ENCODE measurements at places on chromosomes 6 and 20. TPM values are rescaled to one million over a fixed set of nuclear protein-coding genes. Genes with fewer than 3 reads are reported as not detected.

The ACOT8 gene
- 35.6 TPM for total RNA-seq

The MYL9 gene
- total RNA-seq = 0.25 TPM

The HLA-DOB gene
- 2.9 TPM for total RNA-seq

The ANGPT4 gene
- total RNA-seq = not detected

GRCh38 chr6:52103623-52104022, 16.2 kb upstream of the PKHD1 start:
- H3K27me3 ChIP-seq = peaks cover 18% of the 10 kb centered on the region
- H3K4me1 ChIP-seq = no peaks in the 10 kb centered on the region
- DNase-seq = no peak
- H3K27ac ChIP-seq = no peak overlapping the region

DNA sequence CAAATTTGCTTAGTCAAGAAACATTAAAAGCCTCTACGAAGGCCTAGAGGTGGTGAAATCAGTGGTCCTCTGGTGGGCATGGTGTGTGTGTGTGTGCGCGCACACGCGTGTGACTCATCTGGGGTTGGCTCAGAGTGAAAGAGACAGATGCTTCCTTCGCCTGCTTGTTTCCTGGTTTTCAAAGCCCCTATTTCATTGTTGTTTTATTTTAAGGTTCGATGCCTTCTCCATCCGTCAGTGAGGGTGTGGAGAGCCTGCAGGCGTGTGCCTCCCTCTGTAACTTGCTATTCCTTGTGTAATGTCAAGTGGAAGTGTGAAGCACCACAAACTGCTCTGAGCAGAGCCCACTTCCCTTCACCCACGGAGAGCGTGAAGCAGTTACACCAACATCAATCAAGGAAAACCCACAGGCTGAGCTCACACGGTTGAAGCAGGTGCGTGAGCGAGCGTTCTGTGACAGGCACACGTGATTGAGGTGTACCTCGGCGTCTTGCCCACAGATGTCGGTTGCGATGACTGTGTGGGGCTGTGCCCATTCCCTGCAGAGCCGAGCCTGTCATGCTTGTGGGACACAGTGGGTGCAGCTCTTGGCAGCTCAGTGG, 233.9 kb downstream of the PRL start:
- H3K36me3 ChIP-seq = no peaks in the 10 kb centered on the region
- peaks cover 3% of the 10 kb centered on the region for H3K27me3 ChIP-seq
- peak overlapping the region; percentile 20 for H3K4me3 ChIP-seq
- H3K4me1 ChIP-seq = peaks cover 35% of the 10 kb centered on the region
- peak; percentile 72 for DNase-seq

DNA sequence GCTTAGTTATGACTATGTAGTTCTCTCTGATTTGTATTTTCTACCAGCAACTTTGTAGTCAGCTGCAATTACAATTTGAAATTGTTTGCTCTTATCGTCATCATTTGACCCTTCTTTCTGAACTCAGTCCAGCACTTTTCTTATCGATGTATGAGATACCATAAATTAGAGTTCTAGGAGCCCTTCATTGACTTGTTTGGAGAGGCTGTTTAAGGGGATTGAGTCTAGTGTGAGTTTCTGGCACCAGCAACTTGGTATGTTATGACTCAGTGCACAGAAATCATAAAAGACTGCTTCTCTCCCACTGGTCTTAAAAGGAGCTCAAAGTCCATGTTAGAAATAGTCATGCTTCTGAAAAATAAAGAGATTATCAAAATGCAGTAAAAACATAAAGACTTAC, 190.3 kb downstream of the TENT5A start:
- no peak overlapping the region for H3K27ac ChIP-seq
- H3K27me3 ChIP-seq = no peaks in the 10 kb centered on the region
- no peaks in the 10 kb centered on the region for H3K36me3 ChIP-seq
- DNase-seq = no peak
- no peak overlapping the region for H3K4me3 ChIP-seq

DNA sequence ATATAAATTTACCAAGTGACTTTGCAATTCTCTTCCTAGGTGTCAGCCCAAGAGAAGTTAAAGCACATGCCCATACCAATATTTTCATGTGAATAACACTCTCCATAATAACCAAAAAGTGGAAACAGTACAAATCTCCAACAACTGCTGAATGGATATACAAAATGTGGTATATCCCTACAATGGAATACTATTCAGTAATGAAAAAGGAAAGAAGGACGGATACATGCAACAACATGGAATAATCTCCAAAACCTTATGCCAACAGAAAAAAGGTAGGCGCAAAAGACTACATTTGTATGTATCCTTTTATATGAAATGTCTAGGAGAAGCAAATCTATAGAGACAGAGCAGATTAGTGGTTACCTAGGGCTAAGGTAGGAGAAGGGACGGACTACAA, 487.7 kb upstream of the ID4 start:
- no peak overlapping the region for H3K4me3 ChIP-seq
- H3K36me3 ChIP-seq = no peaks in the 10 kb centered on the region
- H3K27ac ChIP-seq = no peak overlapping the region
- no peaks in the 10 kb centered on the region for H3K27me3 ChIP-seq
- H3K4me1 ChIP-seq = no peaks in the 10 kb centered on the region

DNA sequence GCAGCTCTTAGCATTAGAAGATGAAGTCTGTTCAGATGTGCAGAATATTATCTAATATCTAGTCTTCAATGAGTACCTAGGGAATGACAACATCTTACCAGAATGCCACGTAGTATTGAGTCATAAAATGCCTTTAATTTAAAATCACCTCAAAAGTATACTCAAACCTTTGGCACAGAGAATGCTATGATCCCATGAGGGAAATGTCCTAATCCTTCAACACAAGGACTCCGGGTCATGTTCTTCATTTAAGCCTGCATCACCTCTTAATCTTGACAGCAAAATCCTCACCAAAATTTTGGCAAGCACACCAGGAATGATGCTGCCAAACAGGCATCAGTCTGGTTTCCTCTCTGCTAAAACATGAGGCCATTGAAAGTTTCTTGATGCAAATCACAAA, 23.6 kb upstream of the MARCKS start:
- H3K27me3 ChIP-seq = peaks cover 3% of the 10 kb centered on the region
- DNase-seq = no peak
- no peak overlapping the region for H3K27ac ChIP-seq
- no peaks in the 10 kb centered on the region for H3K36me3 ChIP-seq

DNA sequence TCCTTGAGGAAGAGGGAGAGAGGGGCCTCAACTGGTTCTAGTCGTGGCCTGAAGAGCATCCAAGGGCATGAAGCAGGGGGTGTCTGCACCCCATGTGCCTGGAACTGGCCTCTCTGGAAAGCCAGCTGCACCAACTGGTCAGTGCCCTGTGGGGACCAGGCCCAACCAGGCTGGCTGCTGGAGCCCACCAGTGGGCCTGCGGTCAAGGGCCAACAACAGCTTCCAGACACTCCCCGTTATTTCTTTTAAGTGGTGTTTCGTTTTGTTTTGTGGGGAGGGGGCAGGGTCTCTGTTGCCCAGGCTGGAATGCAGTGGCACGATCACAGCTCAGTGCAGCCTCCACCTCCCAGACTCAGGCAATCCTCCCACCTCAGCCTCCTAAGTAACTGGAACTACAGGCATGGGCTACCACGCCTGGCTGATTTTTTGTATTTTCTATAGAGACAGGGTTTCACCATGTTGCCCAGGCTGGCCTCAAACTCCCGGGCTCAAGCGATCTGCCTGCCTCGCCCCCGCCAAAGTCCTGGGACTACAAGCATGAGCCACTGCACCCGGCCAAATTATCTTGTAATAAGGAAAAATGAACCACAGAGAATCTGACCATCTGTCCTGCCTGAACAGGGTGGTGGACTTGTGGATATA, 11.9 kb upstream of the C20orf144 start:
- H3K27me3 ChIP-seq = no peaks in the 10 kb centered on the region
- peaks cover 27% of the 10 kb centered on the region for H3K4me1 ChIP-seq
- DNase-seq = no peak
- H3K36me3 ChIP-seq = peaks cover 6% of the 10 kb centered on the region

DNA sequence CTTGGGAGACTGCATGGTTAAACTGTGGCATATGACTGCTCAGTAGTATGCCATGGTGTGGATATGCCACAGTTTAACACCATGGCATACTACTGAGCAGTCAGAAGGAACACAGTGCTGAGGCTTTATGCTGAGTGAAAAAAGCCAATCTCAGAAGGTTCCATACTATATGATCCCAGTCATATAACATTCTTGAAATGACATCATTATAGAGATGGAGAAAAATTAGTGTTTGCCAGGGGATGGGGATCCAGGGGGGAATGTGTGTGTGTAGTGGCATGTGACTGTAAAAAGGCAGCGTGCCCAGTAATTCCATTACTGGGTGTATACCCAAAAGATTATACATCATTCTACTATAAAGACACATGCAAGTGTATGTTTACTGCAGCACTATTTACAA, 85.8 kb downstream of the FOXF2 start:
- H3K27me3 ChIP-seq = peaks cover 1% of the 10 kb centered on the region
- H3K36me3 ChIP-seq = no peaks in the 10 kb centered on the region
- H3K27ac ChIP-seq = no peak overlapping the region
- H3K4me3 ChIP-seq = no peak overlapping the region
- H3K4me1 ChIP-seq = no peaks in the 10 kb centered on the region

- no peak overlapping the region for H3K27ac ChIP-seq
- no peaks in the 10 kb centered on the region for H3K36me3 ChIP-seq
- no peaks in the 10 kb centered on the region for H3K27me3 ChIP-seq
- no peaks in the 10 kb centered on the region for H3K4me1 ChIP-seq
- no peak for DNase-seq
Observed at GRCh38 chr6:71134929-71135642, 153.5 kb upstream of the OGFRL1 start.

DNA sequence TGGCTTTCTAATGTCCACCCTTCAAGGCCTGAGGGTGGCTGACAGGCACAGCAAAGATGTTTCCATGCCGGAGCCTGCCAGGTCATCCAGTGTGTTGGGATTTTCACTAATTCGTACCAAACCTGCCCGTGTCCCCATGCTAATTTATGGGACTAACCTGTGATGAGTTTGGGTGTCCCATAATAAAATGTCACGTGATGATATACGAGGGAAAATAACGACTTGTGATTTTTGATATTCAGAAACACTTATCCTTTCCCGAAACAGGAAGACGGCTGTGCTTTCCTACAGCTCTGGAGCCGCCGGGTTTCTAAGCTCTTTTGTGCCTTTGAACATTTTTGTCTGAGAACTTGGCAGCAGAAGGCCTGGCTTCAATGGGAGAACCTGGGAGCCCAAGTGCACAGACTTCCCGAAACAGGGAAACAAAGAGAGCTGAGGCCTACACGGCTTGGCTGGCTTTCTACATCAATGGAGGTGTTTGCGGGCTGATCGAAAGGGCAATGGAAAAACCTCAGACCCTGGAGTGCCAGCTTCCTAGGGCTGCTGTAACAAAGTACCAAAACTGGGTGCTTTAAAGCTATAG, 171.9 kb upstream of the JARID2 start:
- no peak overlapping the region for H3K4me3 ChIP-seq
- no peak for DNase-seq
- no peak overlapping the region for H3K27ac ChIP-seq
- H3K36me3 ChIP-seq = no peaks in the 10 kb centered on the region
- H3K27me3 ChIP-seq = no peaks in the 10 kb centered on the region
- H3K4me1 ChIP-seq = peaks cover 3% of the 10 kb centered on the region

DNA sequence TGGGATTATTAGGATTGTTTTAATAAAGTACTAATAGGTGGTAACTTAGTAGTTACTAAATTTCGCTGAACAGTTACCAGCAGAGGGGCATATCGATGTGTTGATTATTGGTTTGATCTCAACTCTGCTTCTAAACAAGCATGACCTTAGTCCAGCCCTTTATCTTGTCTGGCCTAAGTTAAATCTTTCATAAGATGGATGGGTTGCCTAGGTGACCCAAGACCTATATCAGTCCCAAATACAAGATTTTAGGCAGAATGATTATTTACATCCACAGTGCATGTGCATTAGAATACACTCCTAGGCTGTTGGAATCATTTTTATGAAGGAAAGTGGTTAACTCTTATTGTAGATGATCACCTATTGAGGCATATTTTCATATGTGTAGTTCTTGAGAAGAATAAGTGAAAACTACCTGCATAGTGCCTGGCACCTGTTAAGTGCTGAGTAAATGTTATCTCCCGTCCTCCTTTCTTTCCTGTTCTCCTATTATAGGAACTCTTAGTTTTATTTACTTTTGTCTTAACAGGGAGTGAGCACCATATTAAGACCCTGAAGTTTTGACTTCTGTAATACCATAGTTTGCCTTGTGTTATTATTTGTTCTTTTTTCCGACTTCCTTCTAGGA, 1.1 kb downstream of the HSF2 start:
- peak overlapping the region; percentile 97 for H3K4me3 ChIP-seq
- peak overlapping the region; percentile 95 for H3K27ac ChIP-seq
- peaks cover 40% of the 10 kb centered on the region for H3K4me1 ChIP-seq
- H3K27me3 ChIP-seq = no peaks in the 10 kb centered on the region
- no peak for DNase-seq

GRCh38 chr6:25329161-25329817, 50.1 kb downstream of the CARMIL1 start:
- no peak for DNase-seq
- no peaks in the 10 kb centered on the region for H3K27me3 ChIP-seq
- no peak overlapping the region for H3K4me3 ChIP-seq
- no peak overlapping the region for H3K27ac ChIP-seq
- no peaks in the 10 kb centered on the region for H3K4me1 ChIP-seq
- no peaks in the 10 kb centered on the region for H3K36me3 ChIP-seq

DNA sequence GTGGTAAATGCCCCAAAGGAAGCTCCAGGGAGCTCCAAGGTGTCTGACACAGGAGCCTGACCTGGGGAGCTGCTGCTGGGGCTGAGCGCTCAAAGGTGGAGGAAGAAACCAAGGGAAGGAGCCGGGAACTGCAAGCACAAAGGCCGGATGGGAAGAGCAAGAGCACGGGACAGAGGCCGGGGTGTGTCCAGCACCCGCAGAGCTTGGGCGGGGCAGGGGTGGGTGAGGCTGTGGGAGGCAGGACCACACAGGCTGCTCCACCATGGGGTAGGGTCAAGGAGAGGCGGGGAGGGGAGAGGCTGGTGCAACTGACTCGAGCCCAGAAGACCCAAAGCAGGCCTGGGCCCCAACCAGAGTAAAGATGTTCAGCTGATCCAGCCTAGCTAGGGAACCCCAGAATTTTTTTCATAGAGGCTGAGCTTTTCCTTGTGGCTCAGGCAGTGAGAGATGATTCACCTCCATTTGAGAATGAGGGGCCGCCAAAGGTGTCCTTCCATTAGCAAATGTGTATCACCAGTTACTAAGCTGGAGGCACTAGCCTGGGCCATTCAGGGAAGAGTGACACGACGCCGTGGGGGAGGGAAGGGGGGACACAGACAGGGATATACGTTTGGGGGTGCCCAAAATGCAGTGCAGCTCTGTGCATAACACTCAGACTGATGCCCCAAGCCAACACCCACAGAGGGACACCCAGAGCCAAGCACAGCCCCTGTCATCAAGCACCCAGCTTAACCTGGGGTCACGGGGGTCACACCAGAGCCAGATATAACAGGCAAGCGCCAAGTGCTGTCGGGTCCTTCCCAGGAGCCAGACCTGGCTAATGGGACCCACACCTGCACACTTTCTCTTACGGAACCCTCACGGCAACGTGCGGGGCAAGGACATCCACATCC, 21.3 kb upstream of the TLDC2 start:
- H3K36me3 ChIP-seq = no peaks in the 10 kb centered on the region
- no peak overlapping the region for H3K27ac ChIP-seq
- peaks cover 25% of the 10 kb centered on the region for H3K4me1 ChIP-seq
- H3K4me3 ChIP-seq = no peak overlapping the region
- H3K27me3 ChIP-seq = no peaks in the 10 kb centered on the region

- H3K27me3 ChIP-seq = no peaks in the 10 kb centered on the region
- H3K4me1 ChIP-seq = peaks cover 7% of the 10 kb centered on the region
- no peak overlapping the region for H3K4me3 ChIP-seq
Observed at GRCh38 chr6:105292689-105293339, 110.1 kb downstream of the PREP start.

Data from activated CD4-positive, alpha-beta T cell treated with anti-CD3 and anti-CD28 coated beads, Interleukin-2, amount 10 ng/mL, durations not matched to agents 7 days and 5 days (primary cell).